NCI-H1436 (cell line): ENCODE measurements at places on chromosomes 1 and 21.
A peak's percentile ranks its signal among the peaks of the same experiment; 100 is the strongest.

DNA sequence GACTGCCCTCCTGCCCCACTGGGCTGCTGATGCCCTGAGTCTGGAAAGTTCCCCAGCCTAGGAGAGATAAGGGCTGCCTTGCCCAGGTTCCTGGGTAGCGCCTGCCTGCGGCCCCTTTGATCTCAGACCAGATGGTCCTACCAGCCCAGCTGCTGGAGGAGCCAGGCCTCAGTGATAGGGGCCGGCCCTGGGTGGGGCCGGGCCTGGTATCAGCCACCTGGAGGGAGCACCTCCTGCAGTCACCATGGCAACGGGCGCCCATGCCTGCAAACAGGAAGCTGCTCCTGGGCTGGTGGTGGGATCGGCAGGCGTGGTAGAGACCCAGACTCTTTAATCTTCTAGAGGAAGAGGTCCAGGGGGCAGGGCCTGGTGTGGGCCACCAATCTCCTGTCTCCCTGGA, 119.7 kb upstream of the WNT4 start:
- peak; percentile 14 for DNase-seq

DNA sequence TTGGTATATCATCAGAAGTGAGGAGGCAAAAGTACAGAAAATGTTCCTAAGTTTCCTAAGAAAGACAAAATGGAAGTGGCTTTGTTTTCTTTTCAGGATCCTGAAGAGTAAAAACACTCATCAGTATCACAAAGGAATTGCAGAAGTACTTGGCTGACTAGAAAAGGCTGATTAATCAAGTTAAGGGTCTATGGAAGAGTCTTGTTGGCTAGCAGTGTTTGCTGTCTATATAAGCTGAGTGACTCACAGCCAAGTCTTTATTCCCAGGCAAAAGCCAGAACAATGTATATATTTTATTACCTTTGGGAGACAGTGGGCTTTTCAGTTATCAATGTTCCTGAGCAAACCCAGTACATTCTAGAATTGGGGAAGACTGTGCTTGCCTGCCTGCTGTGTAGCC, 777.0 kb downstream of the PLA2G4A start:
- no peak for DNase-seq

DNA sequence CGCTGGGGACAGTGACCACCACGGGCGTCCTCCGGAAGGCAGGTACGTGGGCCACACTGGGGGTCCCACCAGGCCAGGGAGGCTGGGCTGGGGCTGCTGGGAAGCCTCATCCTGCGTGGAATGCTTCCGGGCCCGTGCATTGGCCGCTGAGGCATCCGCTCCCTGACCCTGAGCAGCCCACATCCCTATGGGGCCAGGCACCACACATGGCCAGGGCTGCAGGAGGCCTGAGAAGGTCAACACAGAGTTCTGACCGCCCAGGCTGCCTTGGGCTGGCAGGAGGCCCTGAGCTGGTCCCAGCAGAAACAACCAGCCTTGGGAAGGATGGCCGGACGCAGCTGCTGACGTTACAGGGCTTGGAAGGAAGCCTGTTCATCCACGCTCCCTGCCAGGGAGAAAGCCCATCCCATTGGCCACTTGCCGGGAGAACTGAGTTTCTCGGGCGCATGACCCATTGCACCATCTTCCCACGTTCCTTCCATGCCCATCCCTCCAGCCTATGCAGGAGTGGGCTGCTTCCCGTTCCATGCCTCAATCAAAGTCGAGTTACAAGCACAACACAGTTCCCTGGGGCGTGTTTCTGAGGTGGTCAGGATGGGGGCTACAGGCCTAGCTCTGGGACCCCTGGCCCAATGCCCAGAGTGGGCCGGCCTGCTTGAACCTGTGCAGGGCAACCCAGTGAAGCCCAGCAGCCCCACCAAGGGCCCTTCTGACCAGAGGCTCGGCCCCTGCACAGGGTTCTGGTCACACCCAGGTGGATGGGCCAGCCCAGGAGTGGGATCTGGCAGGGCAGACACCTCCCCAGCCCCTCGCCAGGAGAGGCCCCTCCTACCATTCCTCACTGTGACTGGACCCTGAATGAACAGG, 31.7 kb downstream of the TRIM11 start:
- no peak for DNase-seq

GRCh38 chr1:162072740-162073139, 3.2 kb downstream of the NOS1AP start:
- DNase-seq = no peak

DNA sequence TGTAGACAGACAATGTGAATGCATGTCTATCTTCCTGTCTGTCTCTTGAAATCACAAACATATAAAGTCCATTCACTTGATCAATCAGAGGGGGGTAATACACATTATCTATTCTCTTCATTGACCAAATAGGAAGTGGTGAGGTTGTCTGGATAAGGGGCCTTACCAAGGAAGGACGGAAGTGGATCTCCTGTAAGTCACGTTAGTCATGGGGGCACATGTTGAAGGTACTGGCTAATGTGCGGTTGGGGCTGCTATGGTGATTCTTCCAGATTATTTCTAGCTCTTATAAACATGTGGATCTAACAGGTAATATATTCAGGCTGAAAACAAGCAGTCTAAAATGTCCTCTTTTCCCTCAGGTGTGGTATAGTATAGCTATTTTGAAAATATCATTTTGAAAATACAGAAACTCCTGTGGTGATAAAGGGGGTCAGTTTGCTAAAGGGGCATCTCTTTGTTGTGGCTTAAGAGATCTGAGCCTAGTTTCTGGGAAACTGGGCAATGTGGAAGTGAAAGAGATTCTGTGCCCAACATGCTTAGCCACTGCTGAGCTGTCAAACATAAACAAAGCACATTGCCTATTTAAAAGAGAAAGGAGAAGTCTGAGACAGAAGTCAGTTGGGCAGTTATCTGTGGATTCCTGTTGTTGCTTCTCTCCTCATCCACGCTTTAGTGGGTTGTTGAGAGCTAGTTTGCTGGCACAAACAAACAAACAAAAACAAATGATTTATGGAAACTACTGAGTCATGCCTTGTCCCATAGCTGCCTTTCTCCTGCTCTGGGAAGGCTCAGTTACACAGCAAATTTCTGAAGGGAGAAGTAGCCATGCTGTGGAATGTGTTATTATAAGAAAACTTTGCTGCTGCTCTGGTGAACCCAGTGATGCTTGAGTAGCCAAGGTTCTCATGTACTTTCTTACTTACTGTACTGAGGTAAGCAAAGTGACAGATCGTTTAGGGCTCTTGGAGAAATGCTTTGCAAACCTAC, 166.9 kb downstream of the HLX start:
- DNase-seq = no peak

- no peak for DNase-seq
Measured at GRCh38 chr1:85049735-85050166, 1.5 kb upstream of the MCOLN3 start.

GRCh38 chr1:177597393-177597792, 372.5 kb downstream of the SEC16B start:
- no peak for DNase-seq

DNA sequence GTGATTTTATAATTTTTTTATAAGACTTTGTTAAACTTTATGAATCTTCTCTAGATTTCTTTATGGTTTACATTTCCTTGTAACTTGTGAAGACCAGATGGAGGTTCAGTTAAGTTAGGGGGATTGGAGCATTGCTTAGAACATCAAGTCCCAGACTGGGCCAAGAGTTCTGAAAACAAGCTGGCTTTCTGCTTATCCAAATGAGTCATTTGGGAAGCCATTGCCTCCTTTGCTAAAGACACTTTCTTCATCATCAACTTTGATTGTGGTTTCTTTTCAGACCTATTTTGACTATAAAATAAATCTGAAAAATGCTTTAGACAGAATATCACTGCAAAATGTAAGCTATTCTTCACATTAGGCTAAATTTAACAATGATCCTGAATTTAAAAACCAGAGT, 446.8 kb downstream of the USP25 start:
- DNase-seq = no peak

DNA sequence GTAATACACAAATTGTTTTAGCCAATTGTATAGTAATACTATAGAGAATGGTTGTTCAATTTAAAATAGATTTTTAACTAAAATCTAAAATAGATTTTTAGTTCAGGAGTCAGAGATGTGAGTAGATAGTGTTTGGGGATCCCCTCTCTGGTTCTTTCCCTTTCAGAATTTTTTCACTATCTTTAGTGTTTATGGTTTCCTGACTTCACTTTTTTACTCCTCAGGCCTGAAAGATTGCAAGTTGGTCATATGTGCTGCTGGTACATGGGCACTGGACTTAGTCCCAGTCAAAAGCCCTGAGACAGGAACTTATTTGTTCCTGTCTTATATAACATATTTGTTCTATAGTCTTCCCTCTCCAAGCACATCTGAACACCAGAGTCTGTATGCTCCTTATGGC, 96.8 kb upstream of the ATP1B1 start:
- DNase-seq = no peak

- DNase-seq = no peak
Measured at GRCh38 chr1:108569097-108569728, 9.3 kb downstream of the EEIG2 start.

GRCh38 chr1:22122273-22123070, 20.4 kb downstream of the WNT4 start:
- DNase-seq = no peak

- no peak for DNase-seq
Measured at GRCh38 chr1:10299151-10299550, 88.8 kb downstream of the KIF1B start.

DNA sequence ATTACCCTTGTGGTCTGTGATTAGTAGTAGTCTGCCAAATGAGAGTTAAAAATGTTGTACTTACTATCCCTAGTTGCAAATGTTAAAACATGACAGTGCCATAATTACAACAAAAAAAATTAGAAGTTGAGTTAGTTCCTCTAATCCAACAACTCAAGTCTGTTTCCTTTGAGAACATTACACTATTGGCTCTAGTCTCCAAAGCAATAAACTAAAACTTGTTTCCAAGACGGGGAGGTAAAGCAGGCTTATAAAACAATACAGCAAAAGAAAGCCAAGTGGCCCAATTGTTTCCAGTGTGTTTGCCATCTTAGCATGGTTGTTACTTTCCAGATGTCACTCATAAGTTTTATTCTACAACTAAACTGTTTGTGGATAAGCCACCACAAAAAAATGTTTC, 11.6 kb downstream of the KYAT3 start:
- no peak for DNase-seq

GRCh38 chr1:101002551-101002950, 23.0 kb downstream of the DPH5 start:
- DNase-seq = no peak

DNA sequence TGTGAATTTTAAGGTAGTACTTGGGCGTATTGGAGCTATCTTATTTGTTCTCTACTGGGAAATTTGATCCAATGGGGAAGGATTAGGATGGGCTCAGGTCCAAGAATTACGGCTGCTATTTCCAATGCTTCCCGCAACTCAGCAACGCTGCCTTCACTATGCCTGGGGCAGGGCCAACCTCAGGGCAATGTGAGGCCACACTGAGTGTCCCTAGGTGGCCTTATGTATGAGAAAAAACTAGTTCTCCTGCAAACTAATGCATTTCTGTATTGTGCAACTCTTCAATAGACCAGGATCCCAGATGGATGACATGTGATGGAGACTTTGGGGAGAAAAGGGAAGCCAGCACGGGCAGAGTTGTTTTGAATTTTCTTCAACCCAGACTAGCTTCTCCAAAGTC, 168.1 kb downstream of the DUSP10 start:
- no peak for DNase-seq

DNA sequence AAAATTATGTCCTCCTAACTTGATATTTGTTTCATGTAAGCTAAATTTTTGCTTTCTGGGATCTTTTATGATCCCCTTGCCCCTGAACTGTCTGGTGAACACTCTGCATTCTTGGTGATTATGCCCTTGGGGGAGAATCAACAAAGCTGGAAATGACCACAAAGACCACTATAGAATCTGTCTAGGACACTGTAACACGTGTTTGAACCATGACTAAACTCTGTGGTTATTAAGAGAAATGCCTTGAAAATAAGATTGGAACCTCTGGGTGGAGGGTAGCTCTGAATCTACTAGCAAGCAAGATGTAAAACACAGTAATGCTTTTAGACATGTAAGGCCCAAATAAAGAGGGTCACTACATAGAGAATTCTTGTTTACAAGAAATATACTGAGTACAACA, 237.5 kb downstream of the HMCN1 start:
- DNase-seq = no peak

GRCh38 chr1:25797939-25798338, 2.1 kb upstream of the SELENON start:
- DNase-seq = no peak

- DNase-seq = no peak
Measured at GRCh38 chr1:63782982-63783381, 9.2 kb downstream of the ROR1 start.

GRCh38 chr1:64469977-64470664, at the start of gene CACHD1:
Gene CACHD1 (plus strand): TSS chr1:64470129. CDS start chr1:64470745, 616 bp downstream.
- DNase-seq = peak; percentile 47

DNA sequence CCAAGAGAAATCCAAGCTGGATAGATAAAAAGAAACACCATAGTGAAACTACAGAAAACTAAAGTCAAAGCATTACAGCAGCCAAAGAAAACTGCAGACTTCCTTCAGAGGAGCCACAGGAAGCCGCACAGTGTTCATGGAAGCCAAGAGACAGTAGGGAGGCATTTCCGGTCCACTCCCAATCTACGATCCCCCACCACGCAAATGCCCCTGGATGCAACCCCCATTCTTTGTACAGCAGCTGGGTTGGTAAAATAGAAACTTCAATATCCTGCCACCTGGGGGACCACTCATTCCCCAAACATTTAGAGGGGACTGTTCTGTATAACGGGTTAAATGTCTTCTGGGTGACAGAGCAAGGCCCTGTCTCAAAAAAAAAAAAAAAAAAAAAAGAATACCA, 43.9 kb upstream of the TSPEAR start:
- no peak for DNase-seq

DNA sequence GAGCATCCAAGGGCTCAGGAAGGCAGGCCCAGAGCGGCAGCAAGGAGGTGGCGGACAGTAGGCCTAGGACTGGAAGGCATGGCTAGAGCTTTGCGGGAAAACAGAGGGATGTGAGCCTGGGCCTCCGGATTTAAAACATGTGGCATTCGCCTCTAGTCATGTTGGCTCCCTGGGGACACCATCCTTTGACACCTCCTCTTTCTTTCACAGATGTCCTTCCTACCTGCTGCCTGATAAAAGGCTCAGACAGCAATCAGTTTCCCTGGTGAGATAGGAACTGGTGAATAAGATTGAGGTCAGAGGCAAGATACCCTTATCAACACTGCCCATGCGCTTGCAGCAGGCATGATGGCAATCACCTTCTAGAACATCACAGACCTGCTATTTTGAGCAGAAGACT, 277.6 kb downstream of the SIPA1L2 start:
- no peak for DNase-seq

GRCh38 chr1:25874635-25875153, 814 bp downstream of the PAQR7 start:
- DNase-seq = no peak
